ENCODE measurements at places on chromosomes 5 and 9.
A peak's percentile ranks its signal among the peaks of the same experiment; 100 is the strongest.

DNA sequence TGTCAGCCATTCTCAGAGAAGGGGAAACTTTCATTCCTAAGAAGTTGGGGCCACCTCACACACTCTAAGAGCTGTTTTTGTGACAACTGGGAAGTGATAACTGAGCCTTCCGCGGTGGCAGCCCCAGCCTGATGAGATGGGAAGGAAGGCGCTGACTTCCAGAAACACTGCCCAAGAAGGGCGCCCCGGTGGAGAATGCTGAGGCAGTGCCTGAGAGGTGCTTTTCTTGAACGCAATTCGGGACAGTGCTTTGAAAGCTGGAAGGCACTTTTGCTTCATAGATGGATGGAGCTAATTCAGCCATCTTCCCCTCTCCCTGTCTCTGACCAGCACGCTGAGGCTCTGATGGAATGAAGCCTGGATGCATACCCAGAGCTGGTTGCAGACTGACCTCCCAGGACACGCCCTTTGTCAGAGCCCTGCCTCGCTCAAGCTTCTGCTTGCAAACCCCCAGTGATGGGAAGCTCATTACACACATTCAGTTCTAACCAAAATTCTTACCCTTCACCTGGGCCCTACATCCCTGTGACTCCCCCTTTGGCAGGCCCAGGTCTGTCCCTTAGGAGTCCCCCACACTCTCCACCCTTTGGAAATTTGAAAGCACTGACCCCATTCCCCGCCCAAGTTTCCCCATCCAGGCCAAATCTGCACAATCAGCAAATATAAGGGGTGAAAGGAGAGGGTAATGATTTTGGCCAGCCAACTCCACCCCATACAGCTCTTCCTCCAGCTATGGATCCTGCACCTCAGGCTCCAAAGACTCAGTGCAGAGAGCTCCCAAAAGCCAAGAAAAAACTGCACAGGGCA lies 66.6 kb upstream of the SLC25A51 start:
- DNase-seq: no peak

DNA sequence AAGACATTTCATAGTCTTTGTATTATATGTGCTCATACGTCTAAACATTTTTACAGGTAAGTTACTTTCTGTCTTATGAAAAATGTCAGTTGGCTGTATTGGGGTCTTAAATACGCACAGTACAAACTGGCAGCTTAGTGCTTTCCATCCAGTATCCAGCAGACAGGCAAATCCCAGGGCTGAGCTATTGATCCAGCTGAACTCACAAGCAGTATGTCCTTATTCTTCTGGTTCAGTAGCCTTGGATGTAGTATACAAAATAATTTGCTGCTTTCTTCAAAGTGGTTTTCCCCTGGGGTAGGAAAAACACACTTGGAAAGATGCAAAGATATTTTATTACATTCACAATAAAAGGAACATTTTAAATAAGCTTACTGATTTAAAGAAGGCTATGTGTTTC lies 617.2 kb downstream of the NR2F1-AS1 start:
- DNase-seq: no peak

DNA sequence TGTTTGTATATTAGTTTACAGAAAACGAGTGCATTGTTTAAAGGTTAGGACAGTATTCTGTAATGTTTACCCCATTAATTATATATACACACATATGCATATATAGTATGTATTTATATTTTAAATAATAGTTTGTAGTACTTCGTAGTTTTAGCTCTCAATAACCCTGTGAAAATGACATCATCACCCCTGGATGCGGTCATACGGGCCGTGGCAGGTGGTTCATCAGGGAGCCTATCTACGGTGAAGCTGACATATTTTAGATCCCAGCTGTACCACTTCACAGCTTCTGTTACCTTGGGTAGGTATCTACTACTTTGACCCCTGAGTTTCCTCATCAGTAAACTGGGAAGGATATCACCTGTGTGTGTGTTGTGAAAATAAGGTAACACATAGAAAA lies 87.1 kb downstream of the NR3C1 start:
- no peak for DNase-seq

DNA sequence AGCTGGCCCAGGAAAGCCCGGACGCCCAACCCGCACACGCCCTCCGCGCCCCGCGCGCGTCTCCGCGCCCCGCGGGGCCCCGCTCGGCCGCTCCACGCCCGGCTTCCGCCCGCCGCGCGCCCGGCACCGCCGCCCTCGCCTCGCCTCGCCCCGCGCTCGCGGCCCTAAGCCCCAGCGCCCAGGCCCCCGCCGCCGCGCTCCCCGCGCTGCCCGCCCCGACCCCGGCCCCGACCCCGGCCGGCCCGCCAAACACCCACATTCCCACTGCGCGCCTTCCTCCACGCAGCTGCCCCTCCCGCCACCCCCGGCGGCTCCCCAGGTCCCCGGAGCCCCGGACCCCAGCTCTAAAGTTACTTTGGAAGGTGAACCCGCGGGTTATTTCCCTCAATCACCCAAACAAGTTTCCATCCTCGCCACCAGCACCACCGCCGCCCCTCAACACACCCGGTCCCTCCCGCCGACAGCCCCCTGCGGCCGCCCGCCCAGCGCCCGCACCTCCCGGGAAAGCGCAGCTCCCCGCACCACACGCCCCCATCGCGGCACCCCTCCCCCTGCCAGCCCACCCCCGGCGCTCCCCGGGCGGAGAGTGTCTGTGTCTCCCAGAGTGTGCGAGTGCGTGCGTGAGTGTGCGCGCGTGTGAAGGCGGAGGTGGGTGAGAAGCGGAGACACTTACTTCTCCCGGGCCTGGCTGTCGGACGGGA lies 439 bp downstream of the SSBP2 start:
- peak; percentile 52 for DNase-seq

DNA sequence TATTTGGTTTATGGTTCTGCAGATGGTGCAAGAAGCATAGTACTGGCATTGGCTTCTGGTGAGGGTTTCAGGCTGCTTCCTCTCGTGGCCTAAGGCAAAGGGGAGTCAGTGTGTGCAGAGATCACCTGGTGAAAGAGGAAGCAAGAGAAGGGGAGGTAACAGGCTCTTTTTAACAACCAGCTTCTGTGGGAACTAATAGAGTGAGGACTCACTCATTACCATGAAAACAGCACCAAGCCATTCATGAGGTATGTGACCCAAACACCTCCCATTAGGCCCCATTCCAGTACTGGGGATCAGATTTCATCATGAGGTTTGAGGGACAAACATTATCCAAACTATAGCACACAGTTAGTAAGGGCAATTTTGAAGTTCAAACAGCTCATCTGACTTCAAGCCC lies 263.5 kb downstream of the TMEM38B start:
- DNase-seq: no peak

GRCh38 chr9:3508521-3509291 lies 17.1 kb downstream of the RFX3 start:
- DNase-seq: no peak

DNA sequence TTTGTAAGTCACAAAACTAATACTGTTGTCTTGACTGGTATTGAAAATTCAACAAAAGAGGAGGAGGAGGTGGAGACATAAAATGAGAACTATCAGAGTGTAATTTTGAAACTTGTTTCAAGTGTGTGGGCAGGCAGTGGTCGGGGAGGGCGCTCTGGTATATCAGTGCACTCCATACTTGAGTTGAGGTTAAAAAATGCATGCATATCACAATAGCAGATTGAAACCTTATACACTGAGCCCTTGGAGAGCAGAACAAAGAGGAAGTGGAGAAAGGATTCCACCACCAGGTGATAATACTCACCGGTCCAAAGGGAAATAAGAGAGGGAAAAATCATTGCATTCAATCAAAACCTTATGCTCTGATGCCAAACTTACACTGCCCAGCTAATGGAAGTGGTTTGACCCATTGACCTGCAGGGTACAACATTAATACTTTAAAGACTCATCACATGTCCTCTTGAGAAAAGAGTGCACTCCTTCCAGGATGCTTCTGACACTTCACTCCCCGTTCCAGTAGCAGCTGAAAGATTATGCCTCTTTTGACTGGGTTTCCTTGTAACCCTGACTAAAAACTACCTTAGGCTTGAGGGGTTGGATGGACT lies 79.5 kb upstream of the FAM169A start:
- DNase-seq: no peak

DNA sequence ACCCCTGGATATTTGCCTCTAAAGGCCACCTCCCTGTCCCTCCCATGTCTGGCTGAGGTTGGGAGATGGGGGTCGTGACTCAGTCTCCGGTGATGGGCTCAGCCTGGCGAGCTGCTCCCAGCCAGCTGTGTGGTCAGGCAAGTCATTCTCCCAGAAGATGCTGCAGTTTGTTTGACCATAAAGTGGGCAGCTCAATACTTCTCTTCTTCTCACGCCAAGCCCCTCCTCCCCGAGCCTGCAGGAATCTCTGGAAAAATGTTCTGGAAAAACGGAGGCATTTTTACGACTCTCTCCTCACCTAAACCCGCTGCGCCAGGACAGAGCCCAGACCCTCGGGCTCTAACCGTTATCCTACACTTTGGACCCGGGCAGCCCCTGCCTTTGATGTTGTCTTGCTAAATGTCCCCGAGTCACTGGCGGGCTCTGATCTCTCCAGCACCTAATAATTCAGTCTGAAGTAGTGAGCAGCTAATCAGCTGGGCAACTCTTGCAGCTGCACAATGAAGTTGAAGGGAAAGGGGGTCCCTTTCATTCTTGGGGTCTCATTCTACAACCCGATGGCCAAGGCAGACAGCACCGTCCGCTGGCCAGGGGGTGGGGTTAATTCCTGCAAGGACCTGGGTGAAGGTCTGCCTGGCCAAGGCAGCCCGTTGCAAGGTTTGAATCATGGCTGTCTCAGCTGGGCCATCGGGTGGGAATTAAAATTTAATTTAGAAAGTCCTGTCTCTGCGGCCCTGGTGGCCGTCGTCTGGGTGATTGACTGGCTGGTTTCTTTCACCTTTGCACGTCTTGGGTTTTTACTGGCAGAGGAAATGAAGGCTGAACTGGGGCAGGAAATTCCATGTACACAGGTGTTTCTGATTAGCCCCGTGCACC lies 12.3 kb downstream of the DCANP1 start:
- no peak for DNase-seq

DNA sequence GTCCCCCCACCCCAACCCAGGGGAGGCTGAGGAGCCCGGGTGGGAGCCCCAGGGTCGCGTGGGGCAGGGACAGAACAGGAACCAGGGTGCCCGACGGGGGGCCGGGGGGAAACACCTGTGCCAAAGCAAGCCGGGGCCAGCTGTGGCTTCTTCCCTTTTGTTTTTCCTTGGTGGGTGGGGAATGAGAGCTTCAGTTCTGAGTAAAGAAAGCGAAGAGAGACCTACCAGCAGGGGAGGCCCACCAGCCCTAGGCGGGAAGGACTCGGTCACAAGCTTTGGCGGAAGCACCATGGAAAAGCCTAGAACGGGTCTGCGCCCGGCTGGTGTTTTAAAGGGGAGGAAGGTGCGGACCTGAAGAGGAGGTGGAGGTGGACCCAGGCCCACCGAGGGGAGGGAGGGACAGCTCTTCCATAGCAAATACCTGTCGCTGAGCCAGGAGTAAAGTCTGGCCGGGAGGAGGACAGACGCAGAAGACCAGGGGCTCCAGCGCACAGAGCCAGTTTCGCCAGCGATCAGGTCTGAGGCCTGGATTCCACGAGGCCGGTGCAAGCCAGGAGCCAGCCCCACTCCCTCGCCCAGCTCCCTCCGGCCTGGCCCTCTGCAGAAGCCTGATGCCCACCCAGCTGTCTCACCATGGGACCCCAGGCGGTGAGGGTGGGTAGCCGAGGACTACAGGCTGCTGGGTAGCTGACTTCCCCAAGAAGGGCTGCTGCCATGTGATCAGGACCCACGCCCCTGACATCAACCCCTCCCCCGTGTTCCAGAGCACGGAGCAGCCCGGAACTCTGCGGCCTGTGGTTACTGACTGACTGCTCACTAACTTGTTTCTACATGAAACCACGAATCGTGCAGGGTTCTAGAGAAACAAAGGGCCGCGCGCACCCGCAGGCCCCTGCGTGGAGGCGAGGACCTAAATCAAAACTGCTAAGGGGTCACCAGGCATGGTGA lies 849 bp upstream of the MGAT1 start:
- DNase-seq: peak; percentile 65

- DNase-seq: no peak
Measured at GRCh38 chr9:6968271-6968670, 210.5 kb downstream of the KDM4C start.

- no peak for DNase-seq
Measured at GRCh38 chr9:85024374-85024773, 354.8 kb downstream of the NTRK2 start.

DNA sequence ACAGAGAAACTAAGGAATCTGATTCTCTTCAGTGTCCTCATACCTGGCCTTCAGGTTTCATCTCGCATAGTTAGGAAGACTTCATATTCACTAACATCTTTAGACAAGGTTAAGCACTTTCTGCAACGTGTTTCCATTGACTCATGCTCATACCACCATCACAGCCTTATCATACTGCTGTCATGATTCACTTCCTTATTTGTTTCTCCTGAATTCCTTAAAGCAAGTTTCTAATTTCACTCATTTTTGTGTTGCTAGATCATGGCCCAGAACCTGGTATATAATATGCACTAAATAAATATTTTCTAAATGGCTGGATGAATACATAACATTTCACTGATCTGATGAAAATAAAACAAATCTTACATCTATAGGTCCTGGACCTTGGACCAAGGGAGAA lies 472.9 kb downstream of the PRELID2 start:
- DNase-seq: no peak

GRCh38 chr9:17137566-17137965 lies 2.7 kb downstream of the CNTLN start:
- no peak for DNase-seq

- DNase-seq: no peak
Measured at GRCh38 chr5:68074633-68075032, 140.9 kb upstream of the PIK3R1 start.

DNA sequence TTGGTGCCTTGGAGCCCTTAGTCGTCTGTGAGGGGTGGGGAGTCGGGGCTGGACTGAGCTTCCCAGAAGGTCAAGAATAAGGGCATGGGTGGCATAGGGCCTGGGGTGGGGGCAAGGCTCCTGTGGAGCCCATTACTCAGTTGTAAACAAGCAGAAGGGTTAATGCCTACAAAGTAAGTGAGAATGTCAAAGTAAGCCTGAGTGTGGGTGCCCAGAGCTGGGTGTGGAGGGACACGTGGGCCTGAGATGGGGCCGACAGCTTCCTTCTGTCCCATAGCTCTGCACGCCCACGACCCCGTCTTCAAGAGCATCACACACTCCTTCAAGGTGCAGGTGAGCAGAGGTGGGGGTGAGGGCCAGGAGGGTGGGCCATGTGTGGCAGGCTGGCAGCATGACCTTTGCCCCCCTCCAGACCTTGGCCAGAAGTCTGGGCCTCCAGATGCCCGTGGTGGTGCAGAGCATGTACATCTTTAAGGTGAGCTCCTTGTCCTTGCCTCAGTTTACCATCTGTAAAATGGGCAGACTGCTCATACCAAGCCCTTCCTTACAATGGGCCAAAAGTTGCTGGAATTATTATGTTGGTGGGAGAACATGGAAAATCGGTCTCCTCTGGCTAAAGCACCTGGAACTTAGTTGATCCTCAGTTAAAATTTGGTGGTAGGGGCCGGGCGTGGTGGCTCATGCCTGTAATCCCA lies 11.1 kb downstream of the DOLK start:
- DNase-seq: no peak

Measured in breast epithelium (tissue), 4 donors.